ENCODE measurements at places on chromosomes 2 and 18.

GRCh38 chr2:225282858-225283710, 116.4 kb upstream of the NYAP2 start:
- H3K27ac ChIP-seq, result no peak overlapping the region
- no peaks in the 10 kb centered on the region for H3K4me1 ChIP-seq
- H3K36me3 ChIP-seq, result no peaks in the 10 kb centered on the region
- DNase-seq, result no peak

DNA sequence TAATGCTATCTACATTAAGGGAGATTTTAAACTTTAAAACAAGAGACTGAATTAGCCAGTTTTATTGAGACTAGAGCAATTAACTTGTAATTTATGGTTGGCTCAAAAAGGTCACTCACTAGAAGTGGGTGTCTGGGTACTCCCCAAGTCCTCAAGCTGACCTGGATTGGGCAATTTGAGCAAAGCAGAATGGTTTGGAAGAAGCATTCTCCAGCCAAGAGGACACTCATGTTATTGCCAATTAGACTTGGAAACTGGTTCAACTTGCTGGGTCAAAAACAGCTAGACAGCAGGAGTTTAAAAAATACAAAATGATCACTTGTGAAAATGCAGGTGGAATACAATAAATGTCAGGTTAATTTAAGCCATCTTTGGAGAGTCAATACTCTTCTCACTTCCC, 29.5 kb upstream of the MYO1B start:
- H3K4me3 ChIP-seq, result no peak overlapping the region
- DNase-seq, result no peak
- H3K27me3 ChIP-seq, result no peaks in the 10 kb centered on the region
- H3K4me1 ChIP-seq, result peaks cover 31% of the 10 kb centered on the region

DNA sequence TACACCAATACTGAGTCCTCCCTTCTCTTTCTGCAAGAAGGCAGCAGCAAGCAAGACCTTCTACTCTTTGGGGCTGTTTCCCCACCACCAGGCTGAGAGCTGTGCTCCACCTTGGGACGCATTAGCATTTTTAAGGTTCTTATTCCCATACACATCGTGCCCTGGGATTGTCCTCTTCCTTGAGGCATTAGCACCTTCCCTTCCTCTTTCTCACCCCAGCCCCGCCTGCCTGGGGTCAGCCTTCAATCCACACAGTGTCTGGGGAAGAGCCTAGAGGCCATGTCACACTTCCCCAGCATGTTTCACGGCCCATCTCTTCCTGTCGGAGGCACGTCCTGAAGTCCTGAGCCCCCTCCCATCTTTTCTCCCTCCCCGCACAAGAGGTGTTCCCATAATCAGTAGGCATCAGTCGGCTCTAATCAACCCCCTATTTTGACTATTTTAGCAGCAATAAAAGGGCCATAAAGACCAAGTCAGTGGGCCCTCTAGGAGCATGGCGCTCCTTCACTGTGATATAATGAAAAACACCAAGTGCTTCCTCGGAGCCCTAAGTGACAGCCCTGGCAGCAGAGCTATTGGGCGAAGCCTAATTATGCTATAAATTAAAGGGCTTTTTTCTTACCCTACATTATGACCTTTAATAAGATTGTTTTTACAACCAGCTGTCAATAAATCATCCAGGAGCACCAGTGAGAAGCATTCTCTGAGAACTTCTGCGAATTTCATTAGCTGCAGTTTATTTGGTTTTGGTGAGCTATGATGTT, 55.0 kb upstream of the PKDCC start:
- no peak overlapping the region for H3K4me3 ChIP-seq
- H3K4me1 ChIP-seq, result 0 out of 2 replicates have a peak, but pooled peaks cover 5% of the 10 kb centered on the region
- no peak overlapping the region for H3K27ac ChIP-seq
- H3K36me3 ChIP-seq, result no peaks in the 10 kb centered on the region
- no peaks in the 10 kb centered on the region for H3K27me3 ChIP-seq
- DNase-seq, result no peak

DNA sequence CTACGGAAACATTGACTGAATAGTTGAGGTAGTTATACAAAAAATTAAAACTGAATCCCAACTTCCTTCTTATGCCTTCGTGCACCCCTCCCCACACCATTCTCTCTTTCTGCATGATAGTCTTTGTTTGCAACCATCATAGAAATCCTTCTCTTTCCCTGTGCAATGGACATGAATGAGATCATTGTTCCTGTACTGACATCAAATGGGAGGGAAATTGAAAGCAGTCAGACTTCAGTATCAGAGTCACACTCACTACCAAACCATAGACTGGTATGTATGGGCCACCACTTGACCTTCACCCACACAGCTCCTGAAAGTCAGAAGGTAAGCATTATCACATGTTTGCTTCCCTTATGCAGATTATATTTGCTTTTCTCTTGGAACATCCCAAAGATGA, 782.8 kb downstream of the BCL11A start:
- H3K27me3 ChIP-seq, result no peaks in the 10 kb centered on the region
- H3K4me1 ChIP-seq, result no peaks in the 10 kb centered on the region
- H3K27ac ChIP-seq, result no peak overlapping the region
- H3K36me3 ChIP-seq, result no peaks in the 10 kb centered on the region

DNA sequence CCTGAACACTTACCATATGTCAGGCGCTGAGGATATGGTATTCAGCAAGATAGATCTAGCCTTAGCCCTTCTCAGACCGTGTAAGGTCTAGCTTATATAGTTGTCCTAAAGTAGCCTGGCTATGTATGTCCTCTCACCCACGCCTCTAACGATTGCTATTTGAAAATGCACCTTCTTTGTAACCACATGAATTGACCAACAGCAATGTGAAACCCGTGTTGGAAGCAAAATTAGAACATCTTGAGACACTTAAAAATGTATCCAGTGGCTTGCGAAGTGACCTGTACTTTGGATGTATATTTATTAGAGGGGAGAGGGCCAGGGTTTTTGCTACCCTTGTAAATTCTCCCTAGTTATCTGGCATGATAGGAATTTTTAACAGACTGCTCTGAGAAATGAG, 860.0 kb upstream of the ZEB2 start:
- no peaks in the 10 kb centered on the region for H3K36me3 ChIP-seq
- H3K27me3 ChIP-seq, result no peaks in the 10 kb centered on the region
- no peaks in the 10 kb centered on the region for H3K4me1 ChIP-seq
- no peak overlapping the region for H3K27ac ChIP-seq
- no peak overlapping the region for H3K4me3 ChIP-seq

DNA sequence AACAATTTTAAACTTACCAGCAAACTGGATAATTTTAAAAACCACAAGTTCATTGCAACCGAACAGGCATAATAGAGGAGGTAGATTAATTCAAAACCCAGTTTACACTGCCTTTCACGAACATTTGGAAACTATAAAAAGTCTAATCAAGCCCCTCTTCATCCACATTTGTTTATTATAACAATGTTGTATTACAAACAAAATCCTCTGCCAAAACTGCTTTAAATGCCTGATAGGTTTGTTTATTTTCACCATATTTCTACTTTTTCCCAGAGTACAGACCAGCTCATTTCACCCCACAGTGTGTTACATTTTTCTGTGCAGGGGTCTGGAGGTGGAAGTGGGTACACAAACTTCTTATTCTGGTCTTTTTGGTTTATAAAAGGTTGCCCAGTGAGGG, 184.2 kb downstream of the OSR1 start:
- DNase-seq, result peak; percentile 43
- H3K27me3 ChIP-seq, result no peaks in the 10 kb centered on the region
- no peak overlapping the region for H3K27ac ChIP-seq
- H3K4me3 ChIP-seq, result no peak overlapping the region

DNA sequence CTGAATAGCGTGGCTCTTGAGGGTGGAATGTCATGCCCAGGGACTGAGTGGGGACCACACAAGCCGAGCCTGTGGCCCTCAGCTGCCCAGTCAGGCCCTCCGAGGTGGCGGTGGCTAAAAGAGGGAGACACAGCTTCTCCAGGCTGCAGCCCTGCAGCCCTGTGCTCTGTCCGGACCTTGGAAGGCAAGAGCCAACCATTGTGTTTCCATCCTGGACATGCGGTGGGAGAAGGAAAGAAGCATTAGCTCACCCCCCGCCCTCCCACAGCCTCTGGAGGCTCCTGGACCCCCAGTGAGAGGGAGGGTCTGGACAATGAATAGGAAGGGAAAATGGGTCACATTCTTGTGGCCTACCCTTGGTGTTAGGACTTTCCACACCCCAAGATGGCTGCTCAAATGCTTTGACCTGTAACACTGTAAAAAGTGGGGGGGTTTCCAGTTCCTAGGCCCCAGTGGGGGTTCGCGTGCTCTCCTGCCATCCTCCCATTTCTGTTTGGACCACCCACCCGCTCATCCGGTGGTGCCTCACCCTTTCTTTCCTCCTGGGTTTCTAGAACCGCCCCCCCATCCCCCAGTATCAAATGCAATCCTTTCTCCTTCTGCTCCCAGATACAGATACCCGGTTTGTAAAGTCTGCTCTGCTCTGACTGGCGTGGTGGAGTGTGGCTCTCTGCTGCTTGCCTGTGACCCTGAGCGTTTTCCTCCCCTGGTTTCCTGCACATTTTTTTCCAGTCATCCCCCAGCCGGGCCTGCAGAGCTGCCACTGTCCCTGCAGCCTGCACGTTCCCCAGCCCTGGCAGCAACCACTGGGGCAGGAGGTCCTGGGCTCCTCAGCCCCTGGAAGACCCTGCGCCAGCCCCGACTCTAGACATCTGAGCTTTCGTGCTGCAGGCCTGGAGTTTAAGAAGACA, 36.3 kb upstream of the SMAD7 start:
- H3K27me3 ChIP-seq, result no peaks in the 10 kb centered on the region
- no peak overlapping the region for H3K4me3 ChIP-seq
- no peaks in the 10 kb centered on the region for H3K36me3 ChIP-seq

DNA sequence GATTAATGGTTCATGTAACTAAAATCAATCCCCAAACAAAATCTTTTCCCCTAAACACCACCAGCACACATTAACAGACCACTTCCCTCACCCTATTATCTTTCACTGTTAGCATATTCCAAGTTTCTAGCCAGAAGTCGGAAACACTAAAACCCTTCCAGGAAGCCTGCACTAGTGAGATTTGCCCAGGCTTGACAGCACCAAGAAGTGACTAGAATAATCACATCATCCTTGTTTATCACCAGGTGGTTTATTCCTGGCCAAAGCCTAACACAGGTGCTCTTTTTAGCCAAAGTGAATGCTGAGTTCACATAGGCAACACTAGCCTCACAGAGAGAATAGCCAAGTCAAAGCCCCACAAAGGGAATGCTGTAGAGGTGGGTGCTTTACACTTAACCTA, 221.2 kb upstream of the HNRNPA3 start:
- no peak for DNase-seq
- no peaks in the 10 kb centered on the region for H3K4me1 ChIP-seq
- H3K4me3 ChIP-seq, result no peak overlapping the region
- H3K36me3 ChIP-seq, result no peaks in the 10 kb centered on the region
- no peak overlapping the region for H3K27ac ChIP-seq

DNA sequence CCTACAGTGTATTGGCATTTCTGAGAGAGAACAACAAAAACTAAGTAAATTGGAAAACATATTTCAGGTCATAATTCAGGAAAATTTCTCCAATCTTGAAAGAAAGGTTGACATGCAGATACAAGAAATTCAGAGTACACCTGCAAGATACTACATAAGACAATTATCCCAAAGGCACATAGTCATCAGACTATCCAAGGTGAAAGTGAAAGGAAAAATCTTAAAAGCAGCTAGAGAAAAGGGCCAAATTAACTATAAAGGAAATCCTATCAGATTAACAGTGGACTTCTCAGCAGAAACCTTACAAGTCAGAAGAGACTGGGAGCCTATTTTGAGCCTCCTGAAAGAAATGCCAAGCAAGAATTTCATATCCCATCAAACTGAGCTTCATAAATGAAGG, 449.0 kb upstream of the MMADHC start:
- DNase-seq, result no peak
- H3K36me3 ChIP-seq, result no peaks in the 10 kb centered on the region
- H3K27ac ChIP-seq, result no peak overlapping the region
- H3K4me3 ChIP-seq, result no peak overlapping the region

GRCh38 chr2:27587025-27587424, 4.2 kb downstream of the ZNF512 start:
- no peak overlapping the region for H3K4me3 ChIP-seq
- no peaks in the 10 kb centered on the region for H3K27me3 ChIP-seq

DNA sequence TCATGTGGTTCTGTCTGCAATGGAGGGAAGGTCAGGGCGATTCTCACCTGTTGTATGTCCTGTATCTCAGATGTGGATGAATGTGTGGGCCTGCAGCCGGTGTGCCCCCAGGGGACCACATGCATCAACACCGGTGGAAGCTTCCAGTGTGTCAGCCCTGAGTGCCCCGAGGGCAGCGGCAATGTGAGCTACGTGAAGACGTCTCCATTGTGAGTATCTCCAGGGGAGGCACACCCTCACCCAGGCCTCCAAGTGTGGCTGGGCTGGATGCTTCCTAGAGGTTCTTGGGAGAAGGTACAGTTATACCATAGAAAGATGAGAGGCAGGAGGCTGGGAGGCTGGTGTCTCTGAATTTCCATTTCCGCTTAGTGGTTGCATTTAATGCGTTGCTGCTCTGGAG, 46.9 kb downstream of the FBLN7 start:
- H3K27me3 ChIP-seq, result peaks cover 10% of the 10 kb centered on the region
- H3K36me3 ChIP-seq, result no peaks in the 10 kb centered on the region
- no peaks in the 10 kb centered on the region for H3K4me1 ChIP-seq
- H3K4me3 ChIP-seq, result no peak overlapping the region

GRCh38 chr2:71746946-71747501, 293.7 kb downstream of the DYSF start:
- H3K27me3 ChIP-seq, result no peaks in the 10 kb centered on the region
- peak overlapping the region; percentile 28 for H3K27ac ChIP-seq
- no peak overlapping the region for H3K4me3 ChIP-seq
- no peaks in the 10 kb centered on the region for H3K36me3 ChIP-seq

DNA sequence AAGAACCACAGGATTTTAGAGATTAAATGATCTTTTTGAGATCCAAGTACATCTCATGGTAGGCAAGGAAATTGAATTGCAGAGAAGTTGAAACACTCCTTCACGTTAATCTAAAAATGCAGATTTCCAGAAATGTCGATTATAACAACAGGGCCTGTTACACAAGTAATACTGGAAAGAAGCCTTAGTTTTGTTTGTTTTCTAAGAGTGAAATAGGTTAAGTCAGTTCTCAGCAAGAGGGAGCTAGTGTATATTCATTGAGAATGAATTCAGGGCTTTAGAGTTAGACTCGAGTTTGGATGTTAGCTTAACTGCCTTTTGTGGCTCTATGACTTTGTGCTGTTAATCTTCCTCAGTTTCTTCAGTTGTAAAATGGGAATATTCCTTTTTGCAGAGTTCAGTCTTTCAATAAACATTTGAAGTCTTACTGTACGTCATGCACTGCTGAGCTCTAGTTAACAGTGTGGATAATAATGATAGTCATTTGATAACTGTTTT, 926 bp downstream of the NDUFV2 start:
- peaks cover 29% of the 10 kb centered on the region for H3K36me3 ChIP-seq
- H3K4me1 ChIP-seq, result peaks cover 46% of the 10 kb centered on the region
- H3K27me3 ChIP-seq, result no peaks in the 10 kb centered on the region

DNA sequence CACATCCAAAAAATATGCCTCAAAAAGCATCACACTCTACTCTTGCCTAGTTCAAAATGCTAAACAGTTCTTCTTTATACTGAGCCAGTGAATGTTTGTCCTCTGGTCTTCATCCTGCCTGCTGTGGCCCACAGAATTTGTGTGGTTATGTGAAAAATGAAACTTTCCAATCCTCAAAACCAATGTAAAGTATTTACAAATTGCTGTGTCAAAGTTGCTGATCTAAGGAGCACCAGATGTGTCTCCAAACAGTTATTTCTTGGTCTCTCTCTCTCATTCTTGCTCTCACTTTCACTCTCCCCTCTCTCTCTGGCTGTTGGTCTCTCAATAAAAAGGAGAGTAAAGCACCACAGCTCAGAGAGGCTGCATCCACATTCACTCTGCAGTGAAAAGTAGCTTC, 23.0 kb downstream of the EPHA4 start:
- H3K36me3 ChIP-seq, result no peaks in the 10 kb centered on the region
- no peak for DNase-seq
- H3K27me3 ChIP-seq, result no peaks in the 10 kb centered on the region
- no peak overlapping the region for H3K4me3 ChIP-seq
- H3K4me1 ChIP-seq, result no peaks in the 10 kb centered on the region

GRCh38 chr2:208280234-208280633, 14.2 kb downstream of the PIKFYVE start:
- H3K27ac ChIP-seq, result no peak overlapping the region
- H3K4me3 ChIP-seq, result no peak overlapping the region
- no peak for DNase-seq
